Thoracic aorta (tissue), 2 donors: ENCODE measurements at places on chromosomes 7 and 10.

DNA sequence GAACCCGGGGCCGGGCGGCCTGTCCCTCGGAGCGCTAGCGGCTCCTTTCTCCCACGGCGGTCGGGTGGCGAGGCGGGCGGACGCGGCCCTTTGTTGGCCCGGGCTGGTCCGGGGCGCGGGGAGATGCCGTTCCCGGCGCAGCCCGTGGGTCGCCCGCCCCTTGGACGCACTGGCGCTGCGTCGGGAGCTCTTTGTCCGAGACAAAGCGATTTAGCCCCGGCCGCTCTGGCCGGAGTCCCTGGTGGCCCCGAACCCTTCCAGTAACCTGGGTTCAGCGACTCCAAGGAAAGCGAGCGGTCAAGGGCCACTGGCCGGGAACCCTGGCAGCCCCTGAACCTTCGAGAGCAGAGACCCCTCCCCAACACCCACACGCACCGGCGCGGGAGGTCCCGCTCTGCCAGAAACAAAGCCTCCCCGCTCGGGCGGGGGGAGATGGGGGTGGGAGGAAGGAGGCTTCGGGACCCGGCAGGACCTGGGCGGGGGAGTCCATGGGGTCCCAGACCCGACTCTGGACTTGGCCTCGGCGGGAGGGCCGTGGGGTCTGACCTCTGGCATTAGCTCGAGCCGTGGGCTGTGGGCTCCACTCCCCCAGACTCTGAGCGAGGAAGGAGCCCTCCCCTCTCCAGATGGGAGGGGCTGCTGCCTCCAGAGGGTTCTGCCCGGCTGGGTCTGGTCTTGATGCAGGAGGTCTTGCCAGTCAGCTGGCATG lies 836 bp downstream of the DPYSL4 start:
- no peak for DNase-seq

- no peak for DNase-seq
Measured at GRCh38 chr10:63692220-63692896, 171.2 kb downstream of the REEP3 start.

- DNase-seq = no peak
Measured at GRCh38 chr7:30789334-30789711, 18.1 kb downstream of the MINDY4 start.

DNA sequence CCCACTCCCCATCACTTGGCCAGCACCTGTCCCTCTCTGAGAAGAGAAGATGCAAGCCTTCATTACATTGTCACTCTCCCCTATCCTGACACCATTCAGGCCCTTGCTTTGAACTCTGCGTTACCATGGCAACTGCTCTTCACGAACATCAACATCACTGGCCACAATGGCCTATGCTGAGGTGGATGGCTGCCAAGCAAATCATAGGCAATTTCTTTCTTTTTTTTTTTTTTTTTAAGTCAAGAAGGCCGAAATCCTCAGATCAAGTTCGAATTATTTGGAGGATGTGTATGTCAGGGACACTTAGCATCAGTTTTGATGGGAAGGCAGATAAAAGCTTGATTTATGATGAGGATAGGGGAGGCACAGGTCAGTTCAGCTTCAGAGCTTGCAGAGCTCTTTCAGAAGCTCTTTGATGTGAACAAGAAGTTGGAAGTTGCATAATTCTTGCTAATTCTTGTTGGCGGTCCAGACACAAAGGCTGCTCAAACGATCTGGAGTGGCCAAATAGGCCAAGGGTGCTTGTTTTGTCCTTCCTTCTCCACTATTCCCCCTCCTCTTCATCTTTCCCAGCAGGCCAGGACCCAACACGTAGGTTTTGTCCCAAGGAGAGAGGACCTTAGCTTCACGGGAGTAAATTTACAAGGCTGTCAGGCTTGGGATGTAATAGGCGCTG lies 179.9 kb upstream of the NPVF start:
- no peak for DNase-seq

DNA sequence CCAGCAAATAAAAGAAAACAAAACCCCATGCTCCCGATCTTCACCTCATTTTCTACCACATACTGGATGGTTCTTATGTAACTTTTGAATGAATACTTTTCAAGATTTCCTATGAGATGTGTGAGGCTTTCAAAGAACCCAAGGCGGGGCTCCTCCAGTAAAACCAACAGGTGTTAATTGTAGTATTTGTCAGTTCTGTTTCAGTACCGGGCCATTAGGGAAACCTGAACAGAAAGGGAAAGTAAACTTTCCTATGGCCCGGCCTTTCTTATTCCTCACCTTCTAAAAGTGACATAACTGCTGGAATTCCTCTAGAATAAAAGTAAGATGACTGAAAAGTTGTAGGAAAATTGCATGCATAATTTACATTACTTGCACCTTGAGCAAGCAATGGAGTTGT lies 672.9 kb downstream of the MAGI2 start:
- no peak for DNase-seq

DNA sequence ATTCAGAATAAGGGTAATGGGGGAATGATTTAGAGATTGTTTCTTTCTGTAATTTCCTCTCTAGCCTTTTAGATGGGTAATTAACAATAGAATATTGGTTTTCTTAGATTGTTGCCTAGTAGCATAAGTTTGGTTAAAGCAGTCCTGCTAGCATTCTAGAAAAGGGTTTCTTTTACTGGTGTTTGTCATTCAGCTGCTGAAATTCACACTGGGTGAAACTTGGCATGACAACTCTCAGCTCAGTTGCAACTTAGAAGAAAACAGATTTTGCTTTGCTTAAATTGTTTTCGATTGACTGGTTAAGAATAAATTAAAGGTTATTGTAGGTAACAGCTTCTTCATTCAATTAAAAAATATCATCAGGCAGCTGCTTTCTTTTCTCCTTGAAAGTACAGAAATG lies 25.1 kb upstream of the PDK4 start:
- no peak for DNase-seq

DNA sequence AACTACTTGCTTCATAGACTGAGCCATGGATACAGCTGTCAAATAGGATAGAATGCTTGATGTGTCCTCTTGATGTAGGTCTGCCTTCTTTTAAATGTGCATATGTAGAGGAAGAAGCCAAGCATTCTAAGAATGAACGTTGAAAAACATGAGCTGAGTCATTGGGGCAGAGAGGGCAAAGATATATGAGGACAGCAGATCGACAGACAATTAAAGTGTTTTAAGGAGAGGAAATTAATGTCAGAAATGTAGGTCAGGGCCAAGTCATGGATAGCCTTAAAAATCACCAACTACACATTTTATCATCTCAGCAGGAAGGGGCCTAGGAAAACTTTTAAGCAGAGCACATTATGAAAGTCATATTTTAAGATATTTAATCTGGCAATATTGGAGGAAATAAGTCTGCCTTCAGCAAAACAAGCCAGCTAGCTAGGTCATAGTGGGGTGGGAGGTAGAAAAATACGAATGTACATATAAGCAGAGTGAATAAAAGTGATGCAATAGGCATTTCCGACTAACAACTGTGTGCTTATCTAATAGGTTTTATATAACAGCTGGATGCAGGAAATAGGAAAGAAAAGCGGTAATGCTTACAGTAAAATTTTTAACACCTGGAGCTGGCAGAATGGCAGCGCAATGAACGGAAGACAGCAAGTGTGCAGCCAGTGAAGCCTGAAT lies 638.3 kb upstream of the TPK1 start:
- no peak for DNase-seq

DNA sequence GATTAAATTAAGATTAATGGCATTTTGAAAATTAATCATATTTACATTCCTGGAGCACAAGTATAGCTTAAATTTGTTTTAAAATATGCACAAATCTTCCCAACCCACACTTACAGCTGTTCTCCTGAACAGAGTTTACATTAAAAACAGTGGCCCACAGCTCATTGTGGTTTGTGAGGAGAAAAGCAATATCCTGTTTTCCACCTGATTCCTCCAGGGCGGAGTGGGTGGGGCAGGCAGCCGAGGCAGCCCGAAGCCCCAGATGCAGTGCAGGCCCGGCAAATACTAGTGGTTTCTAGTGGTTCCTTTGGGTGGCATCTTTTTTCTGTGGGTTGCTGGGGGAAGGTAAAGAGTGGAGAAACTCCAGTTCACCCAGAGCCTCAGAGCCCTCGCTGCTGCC lies 280.8 kb downstream of the ARHGAP12 start:
- DNase-seq = no peak

DNA sequence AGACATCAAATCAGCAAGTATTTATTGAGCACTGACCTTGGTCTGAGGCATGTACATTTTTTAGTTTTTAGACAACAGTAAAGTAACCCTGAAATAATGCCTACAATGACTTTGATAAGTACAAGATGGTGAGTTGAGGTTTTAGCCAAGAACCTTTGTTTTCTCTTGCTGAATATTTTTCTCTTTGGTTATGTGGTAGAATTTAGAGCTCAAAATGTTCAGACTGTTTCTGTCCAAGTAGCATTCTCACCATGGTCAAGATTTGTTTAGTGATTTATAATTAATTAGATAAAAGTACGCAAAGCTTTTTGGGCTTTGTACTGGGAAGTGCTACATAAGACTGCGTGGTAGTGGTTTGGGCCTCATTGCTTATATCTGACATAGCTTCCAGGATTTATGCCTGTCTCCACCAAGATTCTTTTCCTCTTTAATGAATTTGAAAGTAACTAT lies 102.4 kb downstream of the KAT6B start:
- DNase-seq = no peak

DNA sequence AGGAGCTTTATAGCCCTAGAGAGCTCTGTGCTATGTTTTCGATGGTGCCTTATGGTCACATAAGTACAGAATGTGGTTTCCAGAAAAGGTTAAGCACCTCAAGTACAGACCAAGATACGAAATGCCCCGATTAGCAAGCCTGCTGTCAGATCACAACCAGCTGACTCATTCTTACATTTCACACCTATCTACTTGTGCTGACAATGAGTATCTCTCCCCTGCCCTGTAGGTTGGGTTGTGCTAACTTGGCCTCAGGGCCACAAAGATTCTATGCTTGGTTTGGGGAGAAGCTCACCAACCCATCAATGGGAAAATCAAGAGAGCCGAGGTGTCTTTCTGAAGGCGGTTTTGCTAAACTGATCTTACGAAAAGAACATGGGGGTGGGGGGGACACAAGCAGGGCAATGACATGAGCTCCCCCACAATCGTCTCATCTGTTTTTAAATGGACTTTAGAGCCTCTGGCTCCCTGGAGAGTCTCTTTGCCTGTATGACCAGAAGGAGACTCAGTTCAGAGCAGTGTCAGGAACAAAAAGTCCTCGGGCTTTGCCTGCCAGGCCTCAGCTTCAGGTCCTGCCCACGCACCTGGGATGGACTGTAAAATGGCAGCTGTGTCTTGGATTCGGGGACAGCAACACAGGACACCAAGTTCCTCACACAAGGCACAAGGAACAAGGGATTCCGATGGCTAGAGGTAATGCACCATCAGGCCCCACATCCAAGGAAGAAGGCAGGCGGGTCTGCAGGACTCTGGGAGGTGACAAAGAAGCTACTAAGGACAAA lies 55.1 kb downstream of the FAM53B start:
- DNase-seq = no peak

DNA sequence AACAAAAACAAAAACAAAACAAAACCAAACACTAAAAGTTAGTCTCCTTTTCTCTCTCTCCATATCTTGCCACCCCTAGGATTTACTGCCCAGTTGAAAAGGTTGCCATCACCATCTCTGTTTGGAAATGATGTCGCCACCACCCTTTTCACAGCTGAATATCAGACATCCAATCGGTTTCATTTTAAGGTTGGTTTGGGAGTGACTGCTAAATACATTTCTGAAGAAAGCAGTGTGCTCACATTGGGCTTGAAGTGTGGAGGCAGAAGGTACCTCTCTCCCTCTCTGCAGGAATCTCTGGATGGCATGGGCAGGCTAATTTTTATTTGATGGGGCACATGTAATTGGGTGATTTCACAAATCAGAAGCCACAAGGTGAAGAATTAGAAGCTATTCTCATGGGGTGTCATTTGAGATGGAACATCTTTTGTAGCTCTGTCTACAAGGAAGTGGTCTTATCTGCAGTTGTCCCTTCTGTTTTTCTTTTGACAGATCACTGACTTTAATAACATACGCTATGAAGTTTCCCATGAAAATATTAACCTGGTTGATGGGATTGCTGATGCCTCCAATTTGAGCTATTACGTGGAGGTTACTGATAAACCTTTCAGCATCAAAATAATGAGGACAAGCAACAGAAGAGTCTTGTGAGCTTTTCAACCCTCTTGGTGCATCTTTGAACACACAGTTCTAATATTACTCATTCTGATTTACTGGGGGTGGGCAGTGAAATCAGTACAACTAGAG lies 20.1 kb downstream of the MGAM2 start:
- no peak for DNase-seq

DNA sequence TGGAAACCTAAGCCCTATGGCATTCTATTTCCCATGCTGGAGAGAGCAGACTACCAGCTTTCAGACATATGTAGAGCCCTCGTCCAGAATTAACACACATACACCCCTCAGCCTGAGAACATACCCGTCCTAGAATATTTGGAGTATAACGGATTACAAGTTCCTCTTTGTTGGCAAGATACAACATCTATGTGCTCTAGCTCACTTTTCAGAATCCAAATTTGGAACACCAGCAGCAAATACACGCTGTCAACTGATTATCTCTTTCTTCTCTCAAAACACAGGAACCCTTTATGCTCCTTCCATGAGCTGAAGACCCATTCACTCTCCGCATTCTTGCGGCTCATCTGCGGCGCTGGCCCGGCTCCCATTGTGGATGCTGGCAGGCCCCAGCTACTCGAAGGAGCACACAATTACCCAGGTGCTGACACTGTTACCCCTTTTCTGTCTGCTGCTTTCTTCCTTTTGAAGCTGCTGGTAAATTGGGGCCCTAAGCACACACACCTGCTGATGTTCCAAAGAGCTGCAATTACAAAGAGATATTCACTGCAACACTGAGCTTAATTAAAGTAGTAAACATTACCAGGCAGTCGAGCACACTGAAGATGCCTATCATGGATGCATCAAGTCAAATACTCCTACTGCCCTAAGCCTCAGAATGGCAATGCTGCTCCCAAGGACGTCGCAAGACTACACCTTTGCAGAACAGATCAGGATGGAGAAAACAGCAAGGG lies 70.0 kb downstream of the VOPP1 start:
- no peak for DNase-seq

DNA sequence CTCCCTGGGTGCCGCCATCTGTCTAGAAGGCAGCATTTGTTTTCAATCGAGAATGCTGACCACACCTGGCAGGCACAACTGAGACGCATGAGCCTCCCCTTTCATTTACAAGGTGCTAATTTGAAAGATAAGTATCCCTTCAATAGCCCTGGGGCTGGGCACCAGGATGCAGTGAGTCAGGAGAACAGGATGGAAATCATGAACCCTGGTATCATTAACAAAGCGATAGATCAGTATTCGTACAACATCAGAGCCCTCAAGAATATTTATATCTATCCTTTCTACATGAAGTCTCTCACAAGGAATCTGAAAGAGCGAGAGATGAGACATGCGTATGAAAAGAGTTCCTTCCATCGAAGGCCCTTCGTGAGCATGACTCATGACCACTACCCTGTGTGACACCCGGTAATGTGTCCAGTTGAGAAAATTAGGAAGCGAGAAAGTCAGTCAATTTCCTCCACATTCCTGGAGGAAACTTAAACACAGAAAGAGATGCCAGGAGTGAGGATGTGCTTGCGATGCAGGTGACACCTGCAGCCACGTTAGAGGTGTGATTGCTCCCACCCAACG lies 123.1 kb upstream of the PITRM1 start:
- DNase-seq = no peak
